ENCODE measurements at places on chromosomes 6 and 20.

DNA sequence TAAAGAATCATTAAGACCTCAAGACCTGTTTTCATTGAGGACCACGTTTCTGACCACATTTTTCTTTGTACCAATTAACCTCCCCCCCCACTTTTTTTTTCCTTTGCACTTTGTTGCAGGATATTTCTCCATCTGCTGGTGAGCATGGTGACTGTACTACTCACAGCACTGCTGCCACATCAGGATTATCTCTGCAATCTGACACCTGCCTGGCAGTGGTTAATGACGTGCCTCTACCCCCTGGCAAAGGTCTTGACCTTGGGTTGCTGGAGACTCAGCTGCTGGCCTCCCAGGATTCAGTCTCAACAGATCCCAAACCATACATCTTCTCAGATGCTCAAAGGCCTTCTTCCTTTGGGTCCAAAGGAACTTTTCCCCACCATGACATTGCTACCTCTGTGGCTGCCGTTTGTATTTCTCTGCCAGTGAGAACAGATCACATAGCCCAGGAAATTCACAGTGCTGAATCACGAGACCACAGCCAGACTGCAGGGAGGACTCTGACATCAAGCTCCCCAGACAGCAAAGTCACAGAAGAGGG lies 46.6 kb upstream of the EDN3 start:
- no peak for DNase-seq

GRCh38 chr6:131362070-131362469 lies 211.0 kb upstream of the ARG1 start:
- DNase-seq: no peak

- no peak for DNase-seq
These were observed 44.4 kb downstream of the PACSIN1 start for GRCh38 chr6:34510299-34510698.

- DNase-seq: no peak
These were observed 59.6 kb upstream of the DDR1 start for GRCh38 chr6:30824698-30825097.

DNA sequence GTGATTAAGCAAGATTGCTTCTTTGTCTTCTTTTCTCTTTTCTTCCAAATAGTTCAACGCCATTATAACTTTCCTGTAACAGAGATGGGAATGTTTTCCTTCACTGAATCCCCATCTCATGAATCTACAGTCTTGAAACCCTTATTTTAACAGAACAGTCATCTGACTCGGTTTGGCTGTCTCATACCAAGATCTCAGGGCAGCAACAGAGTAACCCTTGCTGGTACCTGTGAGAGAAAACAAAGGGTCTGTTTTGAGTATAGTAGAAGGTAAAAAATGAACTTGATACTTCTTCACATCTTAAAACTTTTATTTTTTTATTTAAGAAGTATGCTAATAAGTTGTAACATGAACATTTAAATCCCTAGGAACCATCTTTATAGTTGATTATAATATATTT lies 19.6 kb upstream of the DSE start:
- no peak for DNase-seq

- DNase-seq: no peak
These were observed 51.1 kb downstream of the RALGAPB start for GRCh38 chr20:38523697-38524096.

DNA sequence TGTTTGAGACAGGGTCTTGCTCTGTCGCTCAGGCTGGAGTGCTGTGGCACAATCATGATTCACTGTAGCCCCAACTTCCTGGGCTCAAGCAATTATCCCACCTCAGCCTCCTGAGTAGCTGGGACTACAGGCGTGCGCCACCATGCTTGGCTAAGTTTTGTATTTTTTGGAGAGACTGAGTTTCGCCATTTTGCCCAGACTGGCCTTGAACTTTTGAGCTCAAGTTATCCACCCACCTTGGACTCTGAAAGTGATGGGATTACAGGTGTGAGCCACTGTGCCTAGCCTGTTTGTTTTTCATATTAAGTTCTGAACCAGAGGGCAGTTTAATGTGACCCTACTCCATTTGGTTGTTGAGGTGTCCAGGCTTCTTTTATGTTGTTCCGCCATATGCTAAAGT lies 194.8 kb downstream of the PLCB1 start:
- DNase-seq: no peak

- DNase-seq: no peak
These were observed 823.4 kb upstream of the GJE1 start for GRCh38 chr6:141309295-141309694.

DNA sequence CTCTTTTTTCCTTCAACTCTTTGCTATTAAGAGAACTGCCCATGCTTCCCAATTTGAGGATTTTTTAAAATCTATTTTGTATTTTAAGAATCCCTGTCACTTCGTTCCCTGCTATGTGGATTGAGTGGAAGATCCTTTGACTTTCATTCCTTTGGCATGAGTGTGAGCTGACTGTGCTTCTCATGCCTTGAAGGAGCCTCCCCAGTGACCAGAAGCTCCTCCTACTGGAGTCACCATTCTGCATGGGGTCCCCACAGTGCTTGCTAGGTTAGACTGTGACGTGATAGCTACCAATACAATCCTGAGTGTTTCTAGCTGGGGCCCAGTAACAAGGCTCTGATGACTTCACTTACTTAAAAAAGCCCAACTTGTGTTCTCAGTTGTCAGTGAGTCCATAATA lies 104.4 kb upstream of the LAMP5 start:
- DNase-seq: no peak

GRCh38 chr6:105001906-105002305 lies 45.0 kb downstream of the LIN28B start:
- DNase-seq: no peak

DNA sequence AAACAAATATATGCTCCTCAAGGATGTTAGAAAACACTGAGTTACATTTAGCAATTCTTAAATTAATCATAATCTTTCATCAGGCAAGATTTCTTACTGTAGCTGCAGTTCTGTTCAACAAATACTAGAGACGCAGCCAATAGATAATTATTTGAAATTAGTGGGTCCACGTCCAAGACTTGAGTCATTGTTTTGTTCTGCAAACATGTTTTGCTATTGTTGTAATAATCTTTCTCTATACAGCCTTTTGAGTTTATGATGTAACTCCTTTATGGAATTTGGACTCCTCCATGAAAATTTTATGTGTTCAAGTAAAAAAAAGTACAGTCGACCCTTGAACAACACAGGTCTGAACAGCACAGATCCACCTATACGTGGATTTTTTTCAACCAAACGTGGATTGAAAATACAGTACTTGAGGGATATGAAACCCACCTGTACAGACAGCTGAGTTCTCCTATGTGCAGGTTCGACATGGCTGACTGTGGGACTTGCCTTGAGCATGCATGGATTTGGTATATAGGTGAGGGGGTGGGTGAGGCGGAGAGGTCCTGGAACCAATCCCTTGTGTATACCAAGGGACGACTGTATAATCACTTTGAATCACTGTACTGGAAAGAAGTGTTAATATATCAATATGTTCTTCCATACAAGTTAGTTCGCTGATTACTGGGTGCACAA lies 41.3 kb upstream of the SLC22A16 start:
- no peak for DNase-seq

DNA sequence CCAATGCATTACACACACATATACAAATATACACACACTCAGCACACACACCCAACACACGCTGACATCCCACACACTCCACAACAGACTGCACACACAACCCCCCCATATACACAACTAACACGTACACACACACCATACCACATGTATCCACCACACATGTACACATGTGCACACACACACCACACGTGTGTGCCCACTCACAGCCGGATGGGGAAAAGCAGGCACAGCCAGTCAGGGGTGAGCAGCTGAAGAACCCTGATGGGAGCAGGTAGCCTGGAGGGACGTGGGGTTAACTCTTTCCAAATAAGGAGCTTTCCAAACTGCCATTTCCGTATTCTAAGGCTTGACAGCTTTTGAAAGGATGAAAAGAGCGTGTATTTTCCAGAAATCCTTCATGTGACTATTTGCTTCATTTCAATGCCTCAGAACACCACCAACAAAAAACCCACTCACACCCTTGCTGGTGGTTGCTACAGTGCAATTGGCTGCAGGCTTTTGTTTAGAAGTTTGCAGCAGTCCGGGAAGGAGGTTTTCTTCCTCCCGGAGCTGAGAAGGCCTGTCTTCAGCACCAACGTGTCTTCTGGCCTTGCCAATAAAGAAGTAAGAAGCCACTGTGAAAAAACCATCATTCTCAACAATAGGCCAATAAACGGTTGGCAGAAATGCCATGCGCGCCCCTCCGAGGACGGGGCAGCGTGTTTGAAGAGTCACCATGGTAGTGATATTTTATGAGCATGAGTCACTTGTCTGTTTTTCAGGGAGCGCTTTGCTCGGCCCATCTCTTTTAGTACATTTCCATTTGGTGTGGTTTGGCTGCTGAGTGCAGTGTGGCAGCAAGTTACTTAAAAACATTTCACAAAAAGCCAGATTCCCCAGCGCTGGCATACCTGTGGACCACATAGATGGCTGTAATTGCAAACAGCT lies 131.3 kb upstream of the GMDS start:
- DNase-seq: no peak

DNA sequence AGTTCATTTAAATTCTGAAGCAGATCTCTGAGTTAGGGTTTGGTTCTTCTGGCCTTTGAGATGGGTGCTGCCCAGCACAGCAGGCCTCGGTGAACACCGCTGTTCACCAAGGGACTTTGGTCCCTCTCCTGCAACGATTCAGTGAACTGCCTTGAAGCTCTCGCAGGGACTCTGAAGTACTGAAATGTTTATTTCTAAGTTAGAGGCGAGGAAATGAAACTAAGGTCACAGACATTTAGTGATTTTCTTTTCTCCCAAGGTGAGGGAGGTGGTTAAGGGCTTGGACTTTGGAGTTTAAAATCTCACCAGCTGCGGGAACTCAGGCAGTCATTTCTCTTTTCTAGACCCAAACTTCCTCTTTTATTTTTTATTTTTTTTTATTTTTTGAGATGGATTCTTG lies 26.2 kb downstream of the E2F3 start:
- no peak for DNase-seq

- DNase-seq: no peak
These were observed 154.2 kb upstream of the MLN start for GRCh38 chr6:33957892-33958525.
